NCI-H2171 treated with DMSO at 0.1 percent for 48 hours (cell line): ENCODE measurements at places on chromosomes 11 and 22.
A peak's percentile ranks its signal among the peaks of the same experiment; 100 is the strongest.

DNA sequence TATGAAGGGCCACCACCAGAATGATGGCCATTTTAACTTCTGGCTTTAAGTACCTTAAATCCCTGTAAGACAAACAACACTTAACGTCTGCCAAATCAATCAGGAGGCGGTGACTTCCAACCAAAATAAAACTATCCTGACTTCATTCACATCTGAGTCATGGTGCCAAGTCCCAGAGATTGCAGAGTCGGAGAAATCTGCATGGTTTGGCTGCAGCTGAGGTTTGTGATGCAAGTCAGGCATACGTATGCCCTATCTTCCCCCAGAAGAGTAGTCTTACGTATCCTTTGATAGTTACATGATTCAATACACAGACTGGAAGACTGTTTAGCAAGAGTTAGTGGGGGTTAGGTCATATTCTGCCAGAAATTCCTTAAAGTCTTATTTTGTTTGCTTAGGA lies 1.7 kb upstream of the GAB2 start:
- DNase-seq, result no peak

DNA sequence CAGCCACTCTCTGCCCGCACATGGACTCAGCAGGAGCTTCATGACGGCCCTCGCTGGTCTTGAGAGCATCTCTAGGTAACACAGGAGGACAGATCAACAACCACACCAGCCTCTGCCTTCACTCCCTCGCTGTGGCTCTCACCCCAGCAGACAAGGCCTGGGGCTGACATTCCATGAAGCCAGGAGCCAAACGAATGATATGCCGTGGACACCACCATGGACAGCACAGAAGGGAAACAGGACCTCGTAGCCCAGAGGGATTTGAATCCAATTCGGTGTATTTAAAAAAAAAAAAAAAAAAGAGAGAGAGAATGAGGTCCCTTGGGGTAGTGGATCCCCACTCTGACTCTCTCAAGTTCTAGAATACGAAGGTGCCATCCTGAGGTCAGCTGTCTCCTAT lies 385.5 kb downstream of the SHANK2 start:
- no peak for DNase-seq

DNA sequence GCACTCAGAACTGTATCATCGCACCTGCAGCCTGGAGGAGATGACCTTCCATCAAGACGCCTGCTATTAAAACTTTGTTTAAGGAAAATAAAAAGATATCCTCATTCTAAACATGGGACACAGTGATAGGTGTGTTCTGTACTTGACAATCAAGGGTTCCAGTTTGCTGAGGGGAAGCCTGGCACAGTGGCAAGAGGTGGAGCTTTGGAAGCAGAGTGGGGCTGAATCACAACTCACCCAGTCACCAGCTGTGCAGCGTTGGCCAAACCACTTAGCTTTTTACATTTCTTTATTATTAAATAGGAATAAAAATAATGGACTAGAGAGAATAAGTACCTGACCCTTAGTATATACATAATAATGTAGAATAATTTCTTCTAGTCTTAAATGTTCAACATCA lies 220.7 kb downstream of the TENM4 start:
- DNase-seq, result no peak

GRCh38 chr11:132779497-132779896 lies 752.8 kb downstream of the OPCML start:
- DNase-seq, result no peak

- no peak for DNase-seq
Measured at GRCh38 chr11:15801126-15801525, 555.2 kb downstream of the SOX6 start.

DNA sequence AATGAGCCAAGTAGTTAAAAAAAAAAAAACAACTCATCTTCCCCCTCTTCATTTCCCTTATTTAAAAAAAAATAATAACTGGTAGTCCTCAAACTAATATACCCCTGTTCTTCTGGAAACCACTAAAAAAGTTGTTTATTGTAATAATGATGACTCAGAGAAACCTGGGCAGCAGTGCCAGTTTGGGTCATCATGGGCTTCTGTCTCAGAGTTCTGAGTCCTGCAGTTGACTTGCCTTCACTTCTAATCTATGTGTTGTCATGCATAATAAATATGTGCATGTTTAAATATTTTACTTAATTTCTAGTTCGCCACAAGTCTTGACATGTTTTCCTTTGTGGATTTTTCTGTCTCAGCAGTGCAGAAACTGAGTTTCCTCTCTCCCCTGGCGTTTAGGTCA lies 46.8 kb downstream of the PPP2R1B start:
- no peak for DNase-seq

DNA sequence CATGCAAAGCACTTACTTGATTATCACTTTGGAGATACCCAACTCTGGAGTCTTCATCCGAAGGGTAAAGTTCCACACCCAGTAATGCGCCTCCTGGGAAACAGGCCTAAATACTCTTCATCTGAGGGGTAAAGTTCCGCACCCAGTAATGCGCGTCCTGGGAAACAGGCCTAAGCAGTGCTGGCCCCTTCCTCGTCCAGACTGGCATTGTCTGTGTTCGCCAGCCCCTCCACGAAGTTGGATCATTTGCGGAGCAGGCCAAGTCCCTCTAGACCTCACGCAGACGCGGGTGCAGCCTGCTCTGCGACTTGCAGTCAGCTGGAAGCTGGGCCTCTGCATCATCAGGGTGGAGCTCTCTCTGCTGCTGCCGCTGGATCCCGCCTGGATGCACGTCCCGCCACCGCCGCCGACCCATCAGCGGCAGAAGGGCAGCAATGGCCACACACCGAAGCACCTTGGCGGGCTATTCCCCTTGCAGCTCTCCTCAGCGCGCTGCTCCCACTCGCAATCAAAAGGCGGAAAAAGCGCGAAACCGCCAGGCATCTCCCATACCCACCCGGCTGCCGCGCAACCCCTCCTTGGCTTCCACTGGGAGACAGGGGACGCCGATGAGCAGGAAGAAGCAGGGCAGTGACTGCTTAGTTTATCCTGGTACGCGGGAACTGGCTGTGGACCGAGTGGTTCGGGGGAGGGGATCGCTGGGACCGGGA lies 34.1 kb upstream of the GLYATL1 start:
- no peak for DNase-seq

GRCh38 chr11:126716456-126717083 lies 284.0 kb downstream of the KIRREL3 start:
- DNase-seq, result peak; percentile 21

GRCh38 chr11:65559951-65560537 lies 1.9 kb upstream of the LTBP3 start:
- peak; percentile 44 for DNase-seq

DNA sequence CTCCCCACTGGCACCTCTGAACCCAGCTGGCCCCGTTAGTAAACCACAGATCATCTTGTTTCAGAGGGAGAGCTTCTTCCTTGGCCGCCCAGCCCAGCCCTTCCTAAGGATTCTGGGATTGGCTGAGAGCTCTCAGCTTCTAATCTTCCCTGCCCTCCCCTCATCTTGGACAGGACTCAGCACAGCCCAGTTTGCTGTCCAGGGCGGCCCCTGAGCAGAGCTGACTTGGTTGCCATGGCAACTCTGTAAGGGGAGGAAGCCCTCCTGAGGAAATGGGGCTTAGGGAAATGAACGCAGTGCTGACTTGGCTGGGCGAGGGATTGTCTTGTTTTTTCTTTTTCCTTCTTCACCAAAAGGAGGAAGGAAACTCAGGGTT lies 4.6 kb downstream of the APOL4 start:
- DNase-seq, result no peak

GRCh38 chr11:9601876-9602199 lies 28.4 kb downstream of the WEE1 start:
- DNase-seq, result no peak

DNA sequence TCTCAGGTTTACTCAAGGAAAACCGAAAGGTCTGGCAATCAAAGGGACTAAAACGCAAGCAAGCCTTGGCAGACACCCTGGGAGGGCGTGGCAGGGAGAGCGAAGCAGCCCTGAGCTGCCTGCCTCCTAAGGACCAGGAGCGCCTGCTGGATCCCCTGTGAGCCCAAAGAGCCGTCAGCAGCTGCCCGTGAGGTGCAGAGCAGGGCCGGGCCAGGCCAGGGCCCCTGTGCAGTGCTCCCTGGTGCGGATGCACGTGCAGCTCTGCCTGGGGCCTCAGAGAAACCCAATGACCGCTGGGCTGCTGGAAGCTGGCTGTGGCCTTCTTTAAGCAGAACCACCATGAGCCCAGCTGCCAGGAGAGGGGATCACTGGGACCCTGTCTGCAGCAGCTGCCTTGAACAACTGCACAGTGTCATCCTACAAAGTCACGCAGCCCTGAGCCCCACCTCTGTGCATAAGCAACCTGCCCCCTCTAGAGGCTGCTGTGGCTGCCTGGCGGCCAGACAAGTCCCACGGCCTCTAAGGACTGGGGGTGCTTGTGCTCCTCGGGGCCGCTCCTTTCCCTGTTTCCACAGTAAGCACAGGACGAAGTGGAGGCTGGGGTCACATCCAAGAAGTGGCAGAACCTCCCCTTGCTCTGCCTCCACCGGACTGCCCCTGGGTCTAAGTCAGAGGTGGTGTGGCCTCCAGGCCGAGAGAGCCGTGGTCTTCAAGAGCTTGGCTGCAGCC lies 29.1 kb upstream of the COMT start:
- DNase-seq, result no peak

DNA sequence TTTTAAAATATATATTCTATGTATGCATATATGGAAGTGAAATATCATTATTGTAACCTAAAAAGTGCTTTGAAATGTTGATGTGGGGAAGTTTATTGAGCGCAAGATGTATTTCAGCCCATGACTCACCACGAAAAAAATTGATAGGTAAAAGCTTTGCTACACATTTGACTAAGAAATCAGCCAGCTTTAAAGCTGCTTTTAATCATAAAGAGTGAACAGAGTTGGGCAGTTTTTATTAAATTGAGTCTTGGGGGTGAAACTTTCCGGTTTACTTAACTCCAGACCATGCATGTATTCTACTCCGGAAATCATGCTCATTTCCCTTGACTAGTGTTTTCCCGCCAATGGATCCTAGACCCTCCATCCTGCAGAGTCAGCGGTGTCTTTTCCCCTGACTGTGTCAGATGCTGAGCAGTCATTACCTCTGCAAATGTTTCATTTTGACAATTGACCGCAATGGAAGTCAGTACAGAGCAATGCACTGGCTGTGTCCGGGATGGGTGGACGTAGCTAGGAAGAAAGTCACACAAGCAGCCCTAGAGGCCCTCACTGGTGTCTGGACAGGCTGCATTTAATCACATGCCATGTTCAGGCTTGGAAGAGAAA lies 47.2 kb upstream of the MPEG1 start:
- no peak for DNase-seq

DNA sequence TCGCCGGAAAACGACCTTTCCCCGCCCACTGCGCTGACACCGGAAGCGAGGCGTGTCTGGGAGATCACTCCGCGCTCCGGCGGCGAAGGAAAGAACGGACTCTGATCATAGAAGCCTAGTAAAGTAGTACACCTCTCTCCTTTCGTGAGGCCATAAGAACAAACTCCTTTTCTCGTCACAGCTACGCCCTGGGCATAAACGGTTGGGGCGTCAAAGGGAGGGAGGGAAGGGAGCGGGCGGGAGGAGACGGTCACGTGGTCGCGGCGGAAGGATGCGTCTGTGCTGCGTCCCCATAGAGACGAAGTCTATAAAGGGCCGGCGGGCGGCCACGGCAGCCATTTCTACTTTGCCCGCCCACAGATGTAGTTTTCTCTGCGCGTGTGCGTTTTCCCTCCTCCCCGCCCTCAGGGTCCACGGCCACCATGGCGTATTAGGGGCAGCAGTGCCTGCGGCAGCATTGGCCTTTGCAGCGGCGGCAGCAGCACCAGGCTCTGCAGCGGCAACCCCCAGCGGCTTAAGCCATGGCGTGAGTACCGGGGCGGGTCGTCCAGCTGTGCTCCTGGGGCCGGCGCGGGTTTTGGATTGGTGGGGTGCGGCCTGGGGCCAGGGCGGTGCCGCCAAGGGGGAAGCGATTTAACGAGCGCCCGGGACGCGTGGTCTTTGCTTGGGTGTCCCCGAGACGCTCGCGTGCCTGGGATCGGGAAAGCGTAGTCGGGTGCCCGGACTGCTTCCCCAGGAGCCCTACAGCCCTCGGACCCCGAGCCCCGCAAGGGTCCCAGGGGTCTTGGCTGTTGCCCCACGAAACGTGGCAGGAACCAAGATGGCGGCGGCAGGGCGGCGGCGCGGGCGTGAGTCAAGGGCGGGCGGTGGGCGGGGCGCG lies at the start of gene ATF4:
Gene ATF4, plus strand, starts transcription at position 337 of the 880 bp plus-strand sequence. CDS start 884 bp downstream, outside the sequence.
- DNase-seq, result no peak

DNA sequence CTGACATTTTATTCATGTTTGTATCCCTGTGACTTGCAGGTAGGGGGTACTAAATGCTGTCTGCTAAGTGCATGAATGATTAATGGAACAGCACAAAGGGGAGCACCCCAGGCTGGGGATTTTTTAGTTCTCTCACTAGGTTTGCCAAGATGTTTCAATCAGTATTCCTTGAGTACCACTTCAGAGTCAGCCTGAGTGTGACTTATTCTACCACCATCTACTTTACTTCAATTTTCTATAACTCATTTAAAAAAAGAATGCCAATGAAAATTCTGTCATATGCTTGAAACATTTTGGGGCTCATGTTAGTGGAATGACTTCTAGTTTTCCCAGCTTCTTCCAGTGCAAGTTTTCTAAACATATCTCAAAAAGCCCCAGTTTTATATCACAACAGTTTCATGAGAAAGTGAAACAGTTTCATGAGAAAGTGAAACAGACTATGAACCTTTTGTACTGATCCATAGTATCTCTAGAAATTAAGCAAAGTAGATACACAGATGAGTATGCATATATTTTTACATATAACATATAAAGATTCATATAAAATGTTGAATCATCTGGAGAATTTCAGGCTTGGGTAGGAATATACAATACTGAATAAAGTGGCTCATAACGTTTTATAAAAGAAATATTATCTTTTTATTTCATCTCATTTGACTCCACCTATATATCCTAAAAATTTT lies 252.4 kb downstream of the GRM5 start:
- DNase-seq, result no peak
